Activated naive CD4-positive, alpha-beta T cell (primary cell): ENCODE measurements at places on chromosomes 12 and 14.

- DNase-seq, result no peak
Measured at GRCh38 chr14:76762411-76763095, 1.3 kb downstream of the VASH1 start.

DNA sequence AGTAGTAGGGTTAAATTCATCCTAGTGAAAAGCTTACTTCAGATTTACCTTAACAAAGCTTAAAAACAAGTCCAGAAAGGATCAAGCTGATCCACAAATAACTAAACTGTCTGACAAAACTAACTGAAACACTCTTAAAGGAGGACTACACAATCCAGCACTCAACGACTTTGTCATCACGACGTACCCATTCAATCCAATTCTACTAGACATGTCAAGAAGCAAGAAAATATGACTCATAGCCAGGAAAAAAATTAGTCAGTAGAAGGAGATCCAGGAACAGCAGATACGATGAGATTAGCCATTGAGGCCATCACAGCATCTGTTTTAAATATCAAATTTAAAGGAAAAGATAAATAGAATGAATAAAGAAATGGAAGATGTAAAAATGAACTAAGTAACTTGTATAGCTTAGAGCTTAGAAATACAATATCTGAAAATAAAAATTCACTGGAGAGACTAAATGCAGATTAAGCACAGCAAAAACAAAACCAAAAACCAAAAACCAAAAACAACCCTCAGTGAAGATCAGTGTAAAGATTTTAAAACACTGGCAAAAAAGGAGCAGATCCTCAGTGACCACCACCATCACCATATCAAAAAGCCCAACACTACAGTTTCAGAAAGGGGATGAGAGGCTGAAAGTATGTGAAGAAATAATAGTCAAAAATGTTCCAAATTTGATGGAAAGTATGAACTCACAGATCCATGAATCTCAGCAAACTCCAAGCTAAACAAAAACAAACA is 95.0 kb upstream of the CCND2 start:
- DNase-seq, result no peak

DNA sequence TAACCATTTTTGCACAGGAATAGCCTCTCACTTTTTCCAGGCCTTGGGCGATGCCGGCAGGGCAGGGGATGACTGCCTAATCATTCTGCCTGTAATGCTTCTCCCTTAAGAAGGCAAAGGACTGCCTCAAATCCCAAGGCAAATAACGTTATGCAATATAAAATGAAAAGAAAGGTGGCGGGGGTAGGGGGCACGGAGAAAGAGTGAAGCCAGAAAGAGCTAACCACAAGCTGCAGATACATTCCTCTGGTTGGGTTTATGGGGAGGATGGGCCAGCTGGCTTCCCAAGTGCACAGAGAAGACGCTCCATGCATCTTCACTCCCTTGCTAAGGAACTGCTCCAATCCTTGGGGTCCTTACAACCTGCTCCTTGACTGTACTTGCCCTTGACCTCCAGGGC is 229.5 kb downstream of the FOXN3 start:
- no peak for DNase-seq

GRCh38 chr12:65631621-65632111 is 192.6 kb upstream of the HMGA2 start:
- DNase-seq, result no peak

DNA sequence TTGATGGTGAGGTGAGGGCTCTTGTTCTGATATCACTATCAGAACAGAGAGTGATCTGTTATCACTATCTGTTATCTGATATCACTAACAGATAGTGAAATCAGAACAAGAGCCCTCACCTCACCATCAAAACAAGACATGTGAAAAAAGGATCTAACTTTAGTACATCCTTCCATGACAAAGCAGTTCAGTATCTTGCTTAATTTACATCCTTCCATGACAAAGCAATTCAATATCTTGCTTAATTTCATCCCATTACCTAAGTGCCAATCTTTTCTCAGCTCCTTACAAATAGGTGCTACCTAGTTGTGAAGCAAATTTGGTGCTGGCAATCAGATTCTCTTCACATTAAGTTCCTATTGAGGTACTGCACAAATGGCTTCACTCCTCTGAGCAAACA is 1865.6 kb upstream of the FLRT2 start:
- DNase-seq, result no peak
